ENCODE measurements at places on chromosomes 2 and 18.

DNA sequence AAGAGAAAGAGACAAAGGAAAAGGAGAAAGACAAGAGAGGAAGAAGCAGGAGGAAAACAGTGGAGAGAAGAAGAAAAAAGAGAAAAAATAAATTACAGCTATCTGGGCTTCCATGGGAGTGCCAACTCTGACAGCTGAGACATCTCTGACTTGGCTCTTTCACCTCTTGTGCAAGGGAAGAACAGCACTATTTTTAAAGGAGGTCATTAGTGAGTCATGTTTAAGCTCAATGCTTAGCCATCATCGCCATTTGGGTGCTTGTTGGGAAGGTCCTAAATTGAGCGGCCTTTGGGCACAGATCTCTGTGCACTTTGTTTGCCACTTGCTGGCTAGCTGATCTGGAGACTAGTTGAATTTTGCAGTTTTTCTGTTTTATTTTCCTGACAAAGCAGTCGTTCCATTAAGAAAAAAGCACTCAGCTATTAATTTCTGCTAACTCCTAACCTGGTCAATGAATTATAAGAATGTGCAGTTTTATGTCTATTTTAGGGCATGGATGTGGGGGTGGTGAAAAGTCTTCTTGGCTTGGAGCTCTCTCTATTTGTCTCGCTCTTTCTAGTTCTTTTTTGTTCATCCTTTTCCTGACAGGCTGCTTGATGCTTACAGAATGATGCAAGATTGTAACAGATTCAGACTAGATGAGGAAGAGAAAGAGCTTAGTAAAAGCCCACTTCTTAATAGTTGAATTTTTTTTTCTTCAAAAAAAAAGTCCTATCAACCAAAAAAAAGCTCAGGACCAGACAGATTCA is 231.5 kb downstream of the SLC8A1 start:
- DNase-seq = no peak

DNA sequence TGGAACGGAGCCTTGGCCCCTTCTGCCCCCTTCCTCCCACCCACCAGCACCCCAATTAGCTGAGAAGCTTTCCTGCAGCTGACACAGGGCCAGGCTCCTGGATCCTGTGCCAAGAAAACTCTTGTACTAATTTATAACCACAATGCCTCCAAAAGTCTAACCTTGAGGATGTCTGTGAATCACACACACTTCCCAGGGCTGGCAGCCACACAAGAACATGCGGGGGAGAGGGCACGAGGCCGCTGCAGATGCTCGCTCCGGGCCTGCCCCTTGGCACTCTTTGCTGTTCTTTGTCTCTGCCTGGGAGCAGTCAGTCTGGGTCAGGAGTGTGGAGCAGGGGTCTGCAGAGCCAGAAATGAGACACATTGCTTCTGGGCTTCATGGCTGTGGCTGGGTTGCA is 62.7 kb upstream of the KIF5C start:
- no peak for DNase-seq

DNA sequence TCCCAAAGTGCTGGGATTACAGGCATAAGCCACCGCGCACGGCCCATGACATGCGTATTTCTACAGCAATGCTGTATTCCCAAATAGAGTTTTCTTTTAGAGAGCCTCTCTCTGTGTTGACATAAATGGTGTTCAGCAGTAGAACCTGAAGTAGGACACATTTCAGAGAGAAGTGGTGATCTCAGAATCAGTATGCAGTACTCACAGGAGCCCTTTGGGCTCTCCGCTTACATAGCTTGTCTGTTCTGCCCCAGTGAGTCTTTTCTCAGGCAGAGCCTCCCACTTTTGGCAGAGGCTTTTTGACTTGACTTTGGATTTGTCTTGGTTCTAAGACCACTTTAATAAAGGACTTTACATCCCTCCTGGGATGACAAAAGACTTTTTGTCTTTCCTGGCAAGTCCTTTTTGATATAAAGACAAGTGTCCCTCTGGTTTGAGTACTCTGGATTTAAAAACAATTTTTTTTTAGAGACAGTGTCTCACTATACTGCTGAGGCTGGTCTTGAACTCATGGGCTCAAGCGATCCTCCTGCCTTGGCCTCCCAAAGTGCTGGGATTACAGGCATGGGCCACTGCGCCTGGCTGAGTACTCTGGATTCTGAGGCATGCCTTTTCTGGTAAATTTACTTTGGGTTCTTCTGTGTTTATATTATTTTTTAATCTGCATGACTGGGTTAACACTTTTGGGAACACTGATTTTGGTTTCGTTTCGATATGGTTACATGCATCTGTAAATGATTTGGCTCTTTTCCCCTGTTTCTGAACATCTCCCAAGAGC is 113.3 kb downstream of the SMAD2 start:
- no peak for DNase-seq

DNA sequence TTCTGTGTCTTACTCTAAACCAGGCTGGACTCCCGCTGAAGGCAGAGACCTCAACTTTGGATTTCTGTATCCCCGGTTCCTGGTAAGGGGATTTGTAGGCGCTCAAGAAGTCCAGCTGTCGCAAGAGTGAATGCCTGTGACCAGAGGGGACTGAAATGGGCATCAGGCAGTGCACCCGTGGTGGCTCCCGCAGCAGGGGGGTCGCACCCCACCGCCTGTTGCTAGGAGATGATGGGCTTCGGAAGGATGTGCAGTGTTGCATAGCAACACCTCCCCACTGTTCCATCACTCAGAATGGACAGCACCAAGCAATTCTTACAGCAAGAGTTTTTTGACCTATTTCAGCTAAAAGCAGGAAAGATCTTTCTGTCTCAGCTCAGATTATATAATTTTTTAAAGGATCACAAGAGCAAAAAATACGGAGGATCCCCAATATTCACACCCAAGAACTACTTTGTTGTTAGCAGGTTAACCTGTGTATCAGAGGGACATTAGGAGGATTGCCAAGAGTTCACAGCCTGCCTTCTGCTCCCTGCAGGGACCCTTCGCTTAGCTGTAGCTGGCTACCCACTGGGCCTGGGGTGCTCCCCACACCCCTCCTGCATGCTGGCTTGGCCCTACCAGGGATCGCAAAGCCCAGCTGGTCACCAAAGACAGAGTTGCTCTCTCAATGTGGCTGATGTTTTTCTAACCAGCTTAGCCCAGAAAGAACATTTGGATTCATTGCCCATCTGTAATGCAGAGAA is 63.8 kb downstream of the SOWAHC start:
- DNase-seq = no peak

DNA sequence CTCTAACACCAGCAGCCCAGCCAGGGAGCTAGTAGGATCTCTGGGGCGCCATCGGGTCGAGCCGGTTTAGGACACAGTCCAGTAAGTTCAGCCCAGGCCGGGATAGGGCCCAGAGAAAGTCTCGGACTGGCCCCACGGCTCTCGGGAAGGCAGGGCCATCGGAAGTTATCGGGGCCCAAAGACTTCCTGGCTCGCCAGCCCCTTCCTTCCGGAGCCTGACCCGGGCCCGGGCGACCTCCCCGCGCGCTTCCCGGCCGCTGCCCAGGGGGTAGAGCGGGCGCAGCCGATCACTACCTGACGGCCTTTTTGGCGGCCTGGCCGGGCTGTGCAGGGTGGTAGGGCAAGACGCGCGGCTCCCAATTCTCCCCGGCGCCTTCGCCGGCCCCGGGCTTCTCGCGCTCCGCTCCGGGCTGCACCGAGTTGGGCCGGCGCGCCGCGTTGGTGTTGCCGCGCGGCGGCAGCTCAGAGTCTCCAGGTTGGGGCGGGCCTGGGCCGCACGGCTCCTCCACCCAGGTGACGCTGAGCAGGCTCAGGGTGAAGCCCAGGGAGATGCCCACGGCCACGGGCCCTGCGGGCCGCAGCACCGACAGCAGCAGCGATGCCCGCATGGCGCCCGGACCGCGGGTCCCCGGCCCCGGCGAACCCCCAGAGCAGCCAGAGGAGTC is 546 bp downstream of the CHPF start:
- no peak for DNase-seq
